ENCODE measurements at places on chromosomes 16 and 17. TPM values are rescaled to one million over a fixed set of nuclear protein-coding genes. Genes with fewer than 3 reads are reported as not detected.

The KRT31 gene
- total RNA-seq: not detected

The TMC7 gene
- total RNA-seq: not detected

- H3K36me3 ChIP-seq: no peaks in the 10 kb centered on the region
- H3K27me3 ChIP-seq: peaks cover 2% of the 10 kb centered on the region
- H3K27ac ChIP-seq: no peak overlapping the region
Measured at GRCh38 chr17:57749701-57750100, 4.6 kb upstream of the CCDC182 start.

GRCh38 chr16:49464877-49465504, 91.4 kb downstream of the C16orf78 start:
- DNase-seq: no peak
- H3K27me3 ChIP-seq: peaks cover 3% of the 10 kb centered on the region
- no peak overlapping the region for H3K27ac ChIP-seq
- no peaks in the 10 kb centered on the region for H3K36me3 ChIP-seq

GRCh38 chr17:19939993-19940721, 37.5 kb downstream of the AKAP10 start:
- DNase-seq: no peak
- H3K4me3 ChIP-seq: no peak overlapping the region
- peaks cover 4% of the 10 kb centered on the region for H3K4me1 ChIP-seq
- H3K27me3 ChIP-seq: no peaks in the 10 kb centered on the region
- H3K27ac ChIP-seq: no peak overlapping the region

- no peaks in the 10 kb centered on the region for H3K4me1 ChIP-seq
- no peaks in the 10 kb centered on the region for H3K36me3 ChIP-seq
- no peak overlapping the region for H3K4me3 ChIP-seq
- H3K27ac ChIP-seq: no peak overlapping the region
Measured at GRCh38 chr17:53819956-53820355, 2.8 kb upstream of the KIF2B start.

GRCh38 chr16:11084876-11085485, 140.6 kb downstream of the CLEC16A start:
- H3K27ac ChIP-seq: no peak overlapping the region
- H3K27me3 ChIP-seq: no peaks in the 10 kb centered on the region
- H3K36me3 ChIP-seq: no peaks in the 10 kb centered on the region
- H3K4me1 ChIP-seq: peaks cover 20% of the 10 kb centered on the region
- no peak overlapping the region for H3K4me3 ChIP-seq
